ENCODE measurements at places on chromosomes 16 and 17.
A peak's percentile ranks its signal among the peaks of the same experiment; 100 is the strongest.

- no peak for DNase-seq
Observed at GRCh38 chr17:76382803-76383545, 1.4 kb upstream of the SPHK1 start.

DNA sequence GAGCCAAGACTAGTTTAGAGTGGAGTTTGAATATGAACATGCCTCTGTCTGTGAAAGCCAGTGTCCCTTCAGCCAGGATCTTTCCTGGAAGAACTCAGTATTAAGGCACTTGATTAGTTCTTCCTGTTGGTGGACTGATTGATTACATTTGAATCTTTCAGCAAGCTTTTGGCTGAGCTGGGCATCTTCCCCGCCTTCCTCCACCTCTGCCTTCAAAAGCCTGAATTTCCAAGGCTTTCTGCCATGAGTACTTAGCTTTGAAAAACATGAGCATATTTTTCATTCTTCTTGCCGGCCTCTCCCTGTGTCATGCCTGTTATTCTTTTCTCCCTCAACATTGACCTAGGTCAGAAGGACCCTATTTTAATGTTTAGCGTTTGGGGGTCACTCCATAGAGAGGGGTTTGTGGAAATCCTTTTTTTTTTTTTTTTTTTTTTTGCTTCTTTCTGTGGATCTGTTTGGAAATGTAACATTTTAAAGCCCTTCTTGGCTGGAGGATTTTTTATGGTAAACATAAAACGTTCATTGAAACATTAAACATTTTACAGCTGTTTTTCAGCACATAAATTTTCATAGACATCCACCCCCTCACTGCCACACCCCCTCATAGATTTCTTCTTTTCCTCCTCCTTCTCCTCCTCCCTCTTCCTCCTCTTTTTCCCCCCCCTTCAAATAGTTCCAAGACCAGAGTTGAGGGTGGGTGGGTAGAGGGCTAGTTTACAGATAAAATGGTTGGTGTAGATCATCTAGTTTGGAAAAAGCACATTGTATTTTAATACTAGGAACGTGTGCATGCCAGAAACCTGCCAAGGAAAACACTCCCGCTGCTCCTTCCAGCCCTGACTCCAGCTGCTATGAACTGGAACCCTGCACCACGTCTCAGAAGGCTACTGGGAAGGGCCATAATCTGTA lies 645.9 kb downstream of the WWOX start:
- DNase-seq: no peak

DNA sequence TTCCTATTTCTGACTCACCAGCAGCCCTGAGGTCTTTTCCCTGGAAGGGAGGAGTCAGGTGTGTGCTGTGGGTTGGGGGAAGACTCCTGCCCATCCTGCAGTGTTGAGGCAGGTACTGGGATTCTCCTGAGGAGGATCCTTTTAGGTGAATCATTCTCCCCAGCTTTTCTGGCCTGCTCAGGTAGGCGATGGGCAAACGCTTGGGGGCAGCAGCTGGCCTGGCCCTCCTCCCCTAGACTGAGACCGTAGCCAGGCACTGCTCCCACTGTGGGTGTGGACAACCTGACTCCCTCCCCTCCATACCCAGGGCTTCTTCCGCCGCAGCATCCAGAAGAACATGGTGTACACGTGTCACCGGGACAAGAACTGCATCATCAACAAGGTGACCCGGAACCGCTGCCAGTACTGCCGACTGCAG lies 15.1 kb downstream of the GJD3 start:
- DNase-seq: no peak

DNA sequence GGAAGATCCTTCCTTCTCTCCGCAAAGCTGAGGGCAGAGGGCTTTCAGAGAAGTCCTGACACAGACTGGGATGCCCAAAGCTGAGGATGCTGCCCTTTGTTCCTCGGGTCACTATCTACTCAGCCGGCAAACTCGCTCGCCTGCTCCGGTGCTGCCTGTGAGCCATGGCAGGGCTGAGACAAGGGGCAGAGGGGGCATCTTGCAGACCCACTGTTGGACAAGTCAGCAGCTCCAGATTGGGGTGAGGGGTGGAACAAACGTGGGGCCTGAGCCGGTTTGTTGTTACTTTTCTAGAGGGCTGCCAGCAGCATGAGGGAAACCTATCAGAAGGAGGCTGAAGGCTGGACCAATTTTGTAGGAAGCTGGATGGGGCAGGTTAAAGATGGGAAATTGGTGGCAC lies 47.1 kb upstream of the PIK3R6 start:
- DNase-seq: no peak

DNA sequence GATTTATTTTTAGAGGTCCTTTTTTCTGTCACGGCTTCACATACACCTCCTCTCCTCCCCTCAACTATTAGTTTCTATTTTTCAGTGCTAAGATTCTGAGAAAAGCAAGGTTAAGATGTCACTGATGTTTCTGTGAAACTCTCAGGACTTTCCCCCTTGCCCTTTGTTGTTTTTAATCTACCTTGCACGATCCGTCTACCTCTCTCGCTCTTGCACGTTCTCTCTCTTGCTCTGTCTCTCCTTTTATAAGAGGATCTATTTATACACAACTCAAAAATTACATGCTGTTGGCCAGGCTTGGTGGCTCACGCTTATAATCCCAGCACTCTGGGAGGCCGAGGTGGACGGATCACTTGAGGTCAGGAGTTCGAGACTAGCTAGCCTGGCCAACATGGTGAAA lies 43.6 kb downstream of the RPA1 start:
- no peak for DNase-seq

GRCh38 chr16:15041271-15042004 lies 14.4 kb downstream of the NTAN1 start:
- no peak for DNase-seq

GRCh38 chr16:7983676-7984075 lies 606.6 kb downstream of the TMEM114 start:
- DNase-seq: no peak

DNA sequence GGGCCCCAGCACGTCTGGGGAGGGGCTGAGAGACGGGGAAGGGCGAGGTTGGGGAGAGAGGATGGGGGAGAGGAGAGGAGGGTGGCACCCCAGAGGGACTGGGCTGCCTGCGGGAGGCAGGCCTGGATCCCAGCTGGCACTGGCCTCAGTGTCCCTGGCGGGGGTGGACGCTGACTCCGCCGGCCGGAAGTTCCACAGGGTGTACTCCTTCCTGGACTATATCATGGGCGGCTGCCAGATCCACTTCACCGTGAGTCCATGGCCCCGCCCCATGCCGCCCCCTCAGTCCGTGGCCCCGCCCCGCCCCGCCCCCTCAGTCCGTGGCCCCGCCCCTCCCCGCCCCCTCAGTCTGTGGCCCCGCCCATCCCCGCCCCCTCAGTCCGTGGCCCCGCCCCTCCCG lies 11.3 kb downstream of the CPNE7 start:
- DNase-seq: no peak

- DNase-seq: no peak
Observed at GRCh38 chr16:84718-85406, 6.8 kb downstream of the MPG start.

- DNase-seq: no peak
Observed at GRCh38 chr17:48236681-48237134, 129.1 kb downstream of the SNX11 start.

GRCh38 chr16:26598061-26598460 lies 468.7 kb upstream of the C16orf82 start:
- DNase-seq: no peak

- no peak for DNase-seq
Observed at GRCh38 chr17:55451203-55451641, 29.6 kb upstream of the MMD start.

DNA sequence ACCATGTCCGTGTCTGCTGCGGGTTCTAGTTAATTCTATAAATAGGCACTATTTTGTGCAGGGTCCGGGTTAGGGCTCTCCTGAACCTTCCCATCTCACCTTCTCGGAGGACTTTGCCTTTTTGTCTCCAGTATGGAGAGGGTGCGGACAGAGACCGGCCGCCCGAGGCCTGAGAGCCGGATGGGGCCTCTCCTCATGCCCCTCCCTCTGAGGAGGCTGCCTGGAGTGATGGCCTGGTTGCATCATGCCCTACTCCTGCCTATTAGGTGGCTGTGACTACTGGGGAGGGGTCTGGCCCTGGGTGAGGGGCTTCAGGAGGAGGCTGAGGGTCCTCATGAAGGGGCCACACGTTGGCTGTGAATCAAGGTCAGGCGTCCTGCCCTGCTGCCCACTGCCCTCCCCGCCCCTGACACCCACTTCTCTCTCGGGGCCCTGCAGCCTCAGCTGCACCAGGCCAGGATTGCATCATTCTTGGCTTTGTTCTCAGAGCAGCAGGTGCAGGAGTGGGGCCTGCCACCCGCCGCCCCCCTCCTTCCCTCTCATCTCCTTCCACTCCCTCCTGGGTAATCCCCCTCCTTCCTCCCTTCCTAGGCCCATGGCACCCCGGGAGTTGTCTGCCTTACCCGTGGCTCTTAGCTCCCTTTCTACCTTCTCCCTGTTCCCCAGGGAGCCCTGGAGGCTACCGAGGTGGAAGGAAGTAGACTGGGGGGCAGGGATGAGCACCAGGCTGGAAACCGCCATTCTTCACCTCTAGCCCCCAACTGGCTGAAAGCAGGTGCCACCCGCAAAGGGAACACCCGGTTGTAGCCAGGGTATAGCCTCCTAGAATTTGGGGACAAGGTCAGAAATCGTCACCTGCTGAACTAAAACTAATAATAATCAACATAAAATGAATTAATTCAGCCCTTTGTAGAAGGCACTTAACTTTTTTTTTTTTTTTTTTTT lies 12.7 kb upstream of the ARHGAP23 start:
- DNase-seq: peak; percentile 86

- DNase-seq: no peak
Observed at GRCh38 chr16:12319428-12320035, 343.0 kb downstream of the SNX29 start.

DNA sequence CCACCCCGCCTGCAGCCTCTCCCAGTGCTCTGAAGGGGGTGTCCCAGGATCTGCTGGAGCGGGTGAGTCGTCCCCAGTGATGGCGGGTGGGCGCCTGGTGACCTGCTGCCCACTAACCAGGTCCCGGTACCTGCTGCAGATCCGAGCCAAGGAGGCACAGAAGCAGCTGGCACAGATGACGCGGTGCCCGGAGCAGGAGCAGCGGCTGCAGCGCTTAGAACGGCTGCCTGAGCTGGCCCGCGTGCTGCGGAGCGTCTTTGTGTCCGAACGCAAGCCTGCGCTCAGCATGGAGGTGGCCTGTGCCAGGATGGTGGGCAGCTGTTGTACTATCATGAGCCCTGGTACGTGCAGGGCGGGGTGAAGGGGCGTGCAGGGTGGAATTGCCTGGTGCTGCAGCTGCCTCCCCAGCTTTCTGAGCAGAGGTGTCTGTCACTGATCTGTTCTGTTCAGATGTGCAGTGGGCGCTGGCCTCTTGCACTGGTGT lies 3.6 kb downstream of the CDT1 start:
- DNase-seq: no peak

GRCh38 chr17:40599468-40599763 lies 34.1 kb upstream of the CCR7 start:
- no peak for DNase-seq

GRCh38 chr16:10812312-10813098 lies 6.1 kb downstream of the TVP23A start:
- DNase-seq: no peak

GRCh38 chr16:83159049-83159448 lies 532.3 kb downstream of the CDH13 start:
- DNase-seq: no peak

GRCh38 chr17:72240333-72240732 lies 119.5 kb downstream of the SOX9 start:
- DNase-seq: no peak

- no peak for DNase-seq
Observed at GRCh38 chr16:19308392-19308791, 22.9 kb downstream of the CLEC19A start.

DNA sequence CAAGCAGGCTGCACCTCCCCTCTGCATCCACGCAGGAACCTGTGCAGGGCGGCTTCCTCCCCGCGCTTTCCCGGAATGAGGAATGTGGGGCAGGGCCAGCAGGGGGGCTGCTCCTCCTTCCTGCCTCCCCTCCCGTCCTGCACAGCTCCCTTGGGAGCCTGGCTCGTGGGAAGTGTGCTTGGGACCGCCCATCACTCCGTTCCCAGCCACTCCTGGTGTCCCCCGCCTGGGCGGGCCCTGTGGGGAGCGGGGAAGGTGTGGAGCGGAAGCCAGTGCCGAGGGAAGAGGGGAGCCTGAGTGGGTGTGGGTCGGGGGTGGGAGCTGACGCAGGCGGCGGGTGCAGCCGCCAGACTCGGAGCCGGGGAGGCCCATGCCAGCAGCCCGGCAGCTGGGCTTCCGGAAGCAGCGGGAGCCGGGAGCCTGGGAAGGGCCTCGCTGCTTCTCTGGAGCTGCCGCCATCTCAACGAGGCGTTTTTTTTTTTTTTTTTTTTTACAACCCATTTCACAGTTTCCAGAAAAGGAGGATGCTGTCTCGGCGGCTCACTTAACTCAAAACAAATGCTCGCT lies 24.1 kb downstream of the BAHCC1 start:
- no peak for DNase-seq

DNA sequence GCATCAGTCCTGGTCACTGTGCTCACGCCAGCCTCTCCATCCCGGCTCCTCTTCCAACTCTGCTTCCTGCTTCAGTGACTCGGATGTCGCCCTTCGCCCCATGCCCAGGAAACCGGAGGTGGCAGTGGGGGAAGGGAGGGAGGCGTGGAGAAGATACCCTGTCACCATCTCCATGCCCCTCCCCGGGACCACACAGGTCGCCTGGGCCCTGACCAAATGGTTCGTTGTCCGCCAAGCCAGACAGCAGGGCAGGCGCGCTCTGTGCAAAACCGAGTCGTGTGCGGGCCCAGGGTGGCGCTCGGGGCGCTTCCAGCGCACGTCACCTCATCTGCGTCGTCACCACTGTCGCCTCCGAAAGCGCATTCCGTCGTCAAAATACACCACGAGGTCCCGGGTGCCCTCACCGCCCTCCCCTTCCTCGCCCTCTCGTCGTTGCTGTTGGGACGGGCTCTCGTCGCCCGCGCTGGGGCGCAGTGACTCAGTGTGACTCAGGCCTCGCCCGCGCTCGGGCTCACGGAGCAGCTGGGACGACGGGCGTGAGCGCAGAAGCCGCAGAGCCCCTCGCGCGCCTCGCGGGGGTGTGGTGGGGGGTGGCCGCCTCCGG lies 39.2 kb downstream of the ZNF778 start:
- DNase-seq: no peak

GRCh38 chr17:15239491-15239890 lies 25.6 kb downstream of the PMP22 start:
- DNase-seq: no peak

DNA sequence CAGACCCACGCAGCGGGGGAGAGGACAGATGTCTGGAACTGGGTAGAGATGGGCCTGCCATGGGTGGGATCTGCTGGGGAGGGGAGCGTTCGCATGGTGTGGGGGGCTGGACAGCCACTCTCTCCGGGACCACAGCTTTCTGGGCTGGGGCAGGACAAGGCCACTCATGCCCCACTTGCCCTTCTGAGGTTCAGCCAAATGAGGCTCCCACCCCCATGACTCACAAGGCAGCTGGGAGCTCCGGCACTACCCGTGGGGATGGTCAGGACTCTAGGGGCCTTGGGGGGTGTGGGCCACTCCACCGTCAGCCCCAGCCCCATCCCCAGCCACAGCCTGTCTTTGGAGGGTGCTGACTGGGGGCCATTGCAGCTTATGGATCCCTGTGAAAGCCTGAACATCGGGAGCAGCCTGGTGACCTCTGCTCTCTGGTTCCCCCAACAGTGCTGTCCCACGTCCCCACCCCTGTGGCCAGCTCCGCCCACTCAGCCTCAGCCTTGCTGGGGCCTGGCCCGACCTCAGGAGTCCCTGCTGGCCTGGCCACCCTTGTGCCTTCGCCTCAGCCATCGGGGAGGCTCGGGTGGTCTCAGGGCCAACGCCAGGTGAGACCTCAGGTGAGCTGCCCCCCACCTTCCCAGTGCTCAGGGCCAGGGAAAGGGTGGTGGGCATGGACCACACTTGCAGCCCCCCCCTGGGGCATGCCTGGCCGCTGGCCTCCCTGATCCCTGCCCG lies 4.7 kb upstream of the CDH15 start:
- no peak for DNase-seq
